ENCODE measurements at places on chromosomes 16 and 17. TPM values are rescaled to one million over a fixed set of nuclear protein-coding genes. Genes with fewer than 3 reads are reported as not detected.

Gene CD19
- total RNA-seq: 0.35 TPM

DNA sequence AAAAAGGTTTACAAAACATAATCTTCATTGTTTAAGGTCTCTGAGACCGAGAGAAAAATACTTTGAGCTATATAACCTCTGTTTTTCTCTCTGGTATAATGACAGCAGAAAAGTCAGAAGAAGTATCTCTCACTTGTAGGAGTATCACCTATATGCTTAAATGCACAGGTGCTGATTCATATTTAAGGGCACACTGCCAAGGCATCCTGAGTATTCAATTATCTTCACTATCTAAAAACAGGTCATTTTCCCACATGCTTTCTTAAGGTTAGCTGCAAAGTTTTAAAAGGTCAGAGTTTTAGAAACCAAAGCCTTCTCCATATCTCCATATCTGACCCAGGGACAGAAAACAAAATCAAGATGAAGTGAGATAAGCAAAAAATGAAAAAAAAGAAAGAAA, 99.3 kb upstream of the C17orf78 start:
- H3K36me3 ChIP-seq: peaks cover 66% of the 10 kb centered on the region
- H3K4me3 ChIP-seq: no peak overlapping the region
- no peak for DNase-seq
- no peaks in the 10 kb centered on the region for H3K4me1 ChIP-seq
- no peak overlapping the region for H3K27ac ChIP-seq

Gene HOXB7
- total RNA-seq: not detected

Gene ACE
- total RNA-seq: 9.7 TPM

DNA sequence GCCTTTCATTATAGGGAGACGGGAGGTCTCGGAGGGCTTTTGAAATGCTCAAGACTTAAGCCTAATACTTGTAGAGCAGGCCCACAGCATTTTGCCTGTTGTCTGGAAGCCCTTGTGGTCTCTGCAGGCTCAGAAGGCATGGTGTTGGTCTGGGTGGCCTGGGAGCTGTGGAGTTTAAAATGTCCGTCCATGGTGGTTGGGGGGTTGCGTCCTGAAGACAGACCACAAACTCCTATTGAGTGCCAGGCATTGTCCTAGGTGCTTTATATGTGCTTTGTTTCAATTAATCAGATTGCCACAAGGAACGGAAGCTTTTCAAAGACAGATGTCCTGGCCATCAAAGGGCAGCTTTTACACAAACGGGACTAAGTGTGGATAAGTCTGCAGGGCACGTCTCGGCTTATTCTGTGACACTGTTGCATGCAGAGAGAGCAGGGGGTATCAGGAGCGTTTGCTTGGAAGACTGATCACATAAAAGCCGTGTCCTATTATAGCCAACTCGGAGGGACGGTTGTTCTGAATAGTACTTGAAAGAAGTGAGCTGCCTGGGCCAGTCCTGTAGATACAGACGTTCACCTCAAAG, 7.8 kb downstream of the NTN1 start:
- peaks cover 11% of the 10 kb centered on the region for H3K36me3 ChIP-seq
- DNase-seq: peak; percentile 57
- H3K27me3 ChIP-seq: peaks cover 19% of the 10 kb centered on the region
- no peak overlapping the region for H3K27ac ChIP-seq
- H3K4me3 ChIP-seq: no peak overlapping the region
- peaks cover 10% of the 10 kb centered on the region for H3K4me1 ChIP-seq

Gene TANGO6
- total RNA-seq: 15.3 TPM

DNA sequence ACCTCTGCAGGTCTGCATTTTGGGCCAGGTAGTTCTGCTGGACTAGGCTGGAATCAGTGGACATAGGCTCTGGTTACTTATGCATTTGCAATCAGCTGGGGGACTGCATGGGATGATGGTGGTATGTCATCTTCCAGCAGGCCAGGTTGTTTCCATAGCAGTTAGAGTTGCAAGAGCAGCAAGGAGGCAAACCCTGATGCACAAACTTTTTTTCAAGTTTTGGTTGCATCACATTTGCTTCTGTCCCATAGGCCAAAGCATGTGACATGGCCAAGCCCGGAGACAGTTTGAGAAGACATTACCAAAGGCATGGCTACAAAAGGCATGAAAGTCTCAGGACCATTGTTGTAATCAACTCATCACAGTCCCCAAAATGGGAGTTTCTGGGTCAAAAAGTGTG, 58.2 kb downstream of the PRKCB start:
- DNase-seq: no peak
- no peak overlapping the region for H3K4me3 ChIP-seq
- no peaks in the 10 kb centered on the region for H3K27me3 ChIP-seq
- H3K36me3 ChIP-seq: no peaks in the 10 kb centered on the region

DNA sequence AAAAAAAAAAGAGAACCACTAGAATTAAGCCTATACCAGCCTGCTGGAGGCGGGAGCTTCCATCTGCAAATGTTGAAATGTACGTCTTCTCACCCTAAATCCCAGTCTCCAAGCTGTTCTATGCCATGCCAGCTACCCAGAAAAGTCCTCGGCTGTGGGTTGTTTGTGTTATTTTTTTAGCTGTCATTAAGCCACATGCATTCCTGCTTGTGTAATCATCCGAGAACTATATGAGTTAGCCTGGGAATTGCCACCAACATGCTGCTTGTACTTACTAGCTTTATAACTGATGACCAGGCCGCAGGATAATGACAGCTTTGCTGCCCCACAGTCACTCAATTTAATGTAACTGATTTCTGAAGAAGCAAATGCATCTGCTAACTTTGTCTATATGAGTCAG, 313.9 kb upstream of the SALL1 start:
- DNase-seq: no peak
- H3K4me1 ChIP-seq: peaks cover 3% of the 10 kb centered on the region
- H3K27ac ChIP-seq: no peak overlapping the region
- H3K27me3 ChIP-seq: no peaks in the 10 kb centered on the region
- no peak overlapping the region for H3K4me3 ChIP-seq

- H3K4me1 ChIP-seq: no peaks in the 10 kb centered on the region
- no peak overlapping the region for H3K27ac ChIP-seq
- H3K27me3 ChIP-seq: no peaks in the 10 kb centered on the region
- no peak for DNase-seq
Observed at GRCh38 chr16:16904601-16905000, 525.7 kb downstream of the NPIPA7 start.

DNA sequence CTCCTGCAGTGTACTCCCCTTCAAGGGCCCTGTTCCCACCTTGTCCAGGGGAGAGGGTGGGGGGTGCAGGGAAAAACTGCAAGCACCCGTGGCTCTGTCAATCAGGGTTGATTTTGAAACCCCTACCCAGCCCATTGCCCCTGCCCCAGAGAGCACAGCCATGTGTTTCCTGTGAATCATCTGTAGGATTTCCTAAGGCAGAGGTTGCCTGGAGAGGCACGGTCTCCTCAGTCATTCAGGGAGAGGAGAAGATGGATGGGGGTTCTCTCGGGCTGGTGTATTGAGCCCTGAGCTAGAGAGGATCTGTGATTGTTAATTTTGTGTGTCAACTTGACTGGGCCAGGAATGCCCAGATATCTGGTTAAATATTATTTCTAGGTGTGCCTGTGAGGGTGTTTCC, 3.5 kb upstream of the AGRP start:
- peaks cover 10% of the 10 kb centered on the region for H3K4me1 ChIP-seq
- H3K4me3 ChIP-seq: no peak overlapping the region
- DNase-seq: no peak
- H3K36me3 ChIP-seq: no peaks in the 10 kb centered on the region
- H3K27ac ChIP-seq: no peak overlapping the region
- peaks cover 4% of the 10 kb centered on the region for H3K27me3 ChIP-seq

DNA sequence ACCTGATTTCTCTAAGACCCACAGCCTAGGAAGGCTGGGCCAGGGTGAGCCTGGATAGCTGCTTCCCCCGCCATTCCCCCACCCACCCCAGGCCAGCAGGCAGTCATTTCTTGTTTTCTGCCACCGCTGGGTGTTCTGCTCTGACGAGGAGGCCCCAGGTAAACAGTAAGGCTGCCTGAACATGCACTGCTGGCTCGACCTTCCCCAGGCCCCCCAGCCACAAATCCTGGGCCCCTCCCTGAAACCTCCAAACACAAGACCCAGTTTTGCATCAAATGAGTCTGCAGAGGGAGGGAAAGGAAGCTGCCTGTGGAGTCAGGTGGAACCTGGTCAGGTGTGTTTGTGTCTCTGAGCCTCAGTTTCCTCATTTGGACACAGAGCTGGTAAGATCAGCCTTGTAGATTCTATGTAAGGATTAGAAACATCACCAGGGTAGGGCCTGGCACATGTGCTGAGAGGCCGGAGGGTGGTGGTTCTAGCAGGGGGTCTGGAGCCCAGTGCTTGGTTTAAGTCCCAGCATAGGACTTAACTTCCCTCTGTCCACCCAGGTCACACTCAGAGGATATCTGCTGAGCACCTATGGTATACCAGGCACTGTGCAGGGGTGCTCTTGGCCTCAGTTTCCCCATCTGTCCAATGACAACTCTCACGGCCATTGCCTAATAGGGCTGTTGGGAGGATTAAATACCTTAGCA, 18.9 kb upstream of the PRM1 start:
- H3K27me3 ChIP-seq: no peaks in the 10 kb centered on the region
- no peak overlapping the region for H3K4me3 ChIP-seq
- peaks cover 10% of the 10 kb centered on the region for H3K4me1 ChIP-seq

Measured in endodermal cell (in vitro differentiated cells).